Cortex of kidney (tissue), 1 donor: ENCODE measurements at places on chromosomes 3 and 15.

DNA sequence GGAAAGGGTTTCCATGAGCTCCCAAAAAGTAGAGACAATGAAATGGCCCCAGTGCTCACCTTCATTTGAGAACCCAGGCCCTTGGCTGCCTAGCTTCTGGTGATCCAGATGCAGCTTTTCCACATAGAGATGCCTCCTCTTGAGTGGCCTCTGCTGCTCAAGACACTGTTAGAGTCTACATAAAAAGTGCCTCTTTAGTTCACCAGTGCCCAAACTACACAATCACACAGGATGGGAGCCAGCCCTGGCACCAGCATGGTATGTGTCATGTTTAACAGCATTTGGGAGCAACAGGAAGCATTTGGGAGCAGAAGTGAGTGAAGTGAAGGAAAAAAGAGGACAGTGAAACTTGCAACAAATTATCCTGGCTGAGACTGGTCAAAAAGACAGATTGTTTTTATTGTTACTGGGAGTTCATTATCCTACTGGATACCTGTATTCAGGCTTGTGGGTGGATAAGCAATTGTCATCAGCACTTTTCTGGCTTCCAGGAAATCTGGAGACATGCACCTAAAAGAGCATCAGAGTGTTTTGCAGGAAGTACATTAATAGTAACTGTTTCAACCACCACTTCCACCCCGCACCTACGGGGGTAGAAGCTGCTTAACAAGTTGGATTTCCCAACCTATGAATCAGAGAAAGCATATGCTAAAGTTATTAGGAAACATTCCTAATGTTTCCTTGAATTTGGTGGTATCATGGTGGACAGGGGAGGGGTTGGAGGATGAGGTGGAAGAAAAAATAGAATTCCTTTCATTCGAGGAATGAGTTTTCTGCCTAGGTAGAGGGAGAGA is 416.2 kb downstream of the IGSF11 start:
- no peak for DNase-seq

- DNase-seq = no peak
Observed at GRCh38 chr3:173078525-173078924, 62.5 kb downstream of the SPATA16 start.

GRCh38 chr15:67076147-67076843 is 10.9 kb downstream of the SMAD3 start:
- DNase-seq = no peak

DNA sequence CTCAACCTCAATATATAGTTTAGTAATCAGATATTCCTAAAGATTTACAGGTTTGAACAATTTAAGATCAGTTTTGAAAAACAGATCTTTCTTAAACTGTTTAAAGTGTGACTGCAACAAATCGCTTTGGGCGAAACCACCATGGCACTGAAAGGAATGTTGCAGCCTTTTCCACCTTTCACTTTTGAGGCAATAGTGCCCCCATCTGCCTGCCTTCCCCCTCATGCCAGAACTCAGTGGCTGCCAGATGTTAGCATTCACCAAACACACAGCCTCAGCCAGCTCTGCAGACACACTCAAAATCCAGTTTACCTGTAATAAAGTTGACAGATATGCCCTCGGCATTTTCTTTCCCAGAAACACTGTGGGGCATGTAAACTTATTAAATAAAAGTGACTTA is 3.3 kb downstream of the LYSMD4 start:
- DNase-seq = no peak

- DNase-seq = no peak
Observed at GRCh38 chr15:92226020-92226612, 167.6 kb upstream of the ST8SIA2 start.

- no peak for DNase-seq
Observed at GRCh38 chr3:47824541-47825473, 21.9 kb downstream of the DHX30 start.

- no peak for DNase-seq
Observed at GRCh38 chr3:13006216-13006990, 66.8 kb downstream of the IQSEC1 start.

DNA sequence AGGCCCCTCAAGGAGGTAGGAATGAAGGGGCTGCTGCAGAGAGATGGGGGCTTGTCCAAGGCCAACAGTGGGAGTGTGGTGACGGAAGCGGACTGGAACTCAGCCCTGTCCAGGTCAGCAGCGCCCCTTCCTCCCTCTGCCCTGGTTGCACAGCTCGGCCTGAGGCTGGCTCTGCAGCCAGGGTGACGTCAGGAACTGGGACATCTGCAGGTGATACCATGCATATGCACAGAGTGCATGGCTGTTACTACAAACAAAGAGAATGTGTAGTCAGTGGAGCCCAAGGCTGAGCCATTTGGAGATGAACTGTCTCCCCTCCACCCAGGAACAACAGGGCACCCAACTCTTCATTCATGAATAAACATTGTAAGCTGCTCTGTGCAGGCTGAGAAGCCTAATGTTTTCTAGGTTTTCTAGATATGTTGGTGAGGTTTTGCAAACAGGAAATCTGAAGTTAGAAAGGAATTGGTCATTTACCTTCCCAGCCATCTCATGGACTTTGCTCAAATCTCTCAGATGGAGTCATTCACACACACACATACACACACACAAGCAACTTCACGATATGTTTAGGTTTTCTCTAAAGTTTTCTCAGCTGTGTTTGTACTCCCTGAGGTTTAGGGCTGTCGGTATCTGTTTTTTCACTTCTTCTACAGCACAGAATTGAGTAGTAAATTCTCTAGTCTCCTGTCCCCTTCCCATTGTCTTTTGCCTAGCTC is 117.2 kb downstream of the TLE3 start:
- DNase-seq = no peak

DNA sequence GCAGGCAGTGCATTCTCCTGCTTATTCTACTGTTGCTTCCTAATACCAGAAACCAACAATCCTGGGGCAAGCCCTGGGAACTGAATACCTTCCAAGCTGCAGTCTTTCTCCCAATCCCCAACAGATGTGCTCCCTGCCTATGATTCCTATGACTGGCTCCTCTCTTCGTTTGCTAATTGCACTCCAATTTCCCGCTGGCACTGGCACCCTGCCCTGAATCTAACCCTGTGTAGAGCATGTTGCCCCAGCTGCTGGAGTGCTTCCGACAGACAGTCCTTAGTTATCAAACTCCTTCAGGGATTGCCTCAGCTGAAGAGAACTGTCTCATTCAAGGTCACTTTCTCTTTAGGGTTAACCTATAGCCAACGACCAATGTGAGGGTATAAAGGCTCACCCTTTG is 214.1 kb downstream of the NECTIN3 start:
- DNase-seq = no peak

- no peak for DNase-seq
Observed at GRCh38 chr15:69657626-69658025, 205.0 kb downstream of the RPLP1 start.

DNA sequence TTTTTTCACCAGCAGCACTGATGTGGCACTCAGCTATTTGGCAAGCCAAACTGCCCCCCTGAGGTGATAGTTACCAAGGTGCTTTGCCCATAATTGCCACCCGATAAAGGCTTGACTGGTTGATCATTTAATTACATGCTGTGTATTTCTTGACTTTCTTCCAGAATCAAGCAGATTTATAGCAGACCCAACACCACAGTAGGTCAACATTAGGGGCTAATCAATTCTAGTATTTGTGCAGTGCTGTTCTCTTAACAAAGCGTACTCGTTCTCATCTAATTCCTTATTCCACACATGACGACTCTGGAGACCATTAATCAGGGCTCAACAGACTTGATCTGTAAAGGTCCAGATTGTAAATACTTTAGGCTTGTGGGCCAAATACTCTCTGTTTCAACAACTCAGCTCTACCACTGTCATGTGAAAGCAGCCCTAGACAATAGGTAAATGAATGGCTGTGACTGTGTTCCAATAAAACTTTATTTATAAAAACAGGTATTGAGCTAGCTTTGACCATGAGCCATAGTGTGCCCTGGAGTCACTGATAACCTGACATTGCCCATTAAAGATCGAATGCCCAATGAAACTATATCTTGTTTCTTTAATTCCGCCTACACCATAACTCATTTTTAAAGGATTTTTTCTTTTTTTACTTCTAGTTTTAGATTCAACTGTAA is 119.1 kb upstream of the TMC3 start:
- no peak for DNase-seq

DNA sequence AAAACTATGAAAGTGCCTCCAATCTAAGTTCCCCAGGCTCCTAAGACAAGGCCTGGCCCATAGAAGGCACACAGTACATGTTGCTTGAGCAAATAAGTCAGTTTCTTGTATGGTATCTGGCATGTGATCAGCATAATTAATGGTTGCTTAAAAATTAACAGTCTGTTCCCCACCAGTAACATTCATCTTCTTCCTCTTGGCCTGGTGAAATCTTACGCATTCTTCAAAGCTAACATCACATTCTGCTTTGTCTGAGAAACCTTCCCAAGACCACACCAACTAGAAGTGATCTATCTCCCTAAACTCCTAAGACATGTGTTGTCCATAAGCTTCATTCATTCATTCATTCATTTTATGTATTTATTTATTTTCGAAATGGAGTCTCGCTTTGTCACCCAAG is 48.1 kb downstream of the LIPC start:
- no peak for DNase-seq

- DNase-seq = no peak
Observed at GRCh38 chr3:186385856-186386602, 24.0 kb upstream of the DGKG start.

- DNase-seq = no peak
Observed at GRCh38 chr3:176926034-176926433, 271.2 kb downstream of the TBL1XR1 start.

GRCh38 chr15:70342141-70342540 is 244.4 kb upstream of the TLE3 start:
- no peak for DNase-seq
